ENCODE measurements at places on chromosomes 3 and 15.

- DNase-seq = no peak
Observed at GRCh38 chr3:144760831-144761230, 789.2 kb downstream of the DIPK2A start.

GRCh38 chr3:26614006-26614685 lies 8.4 kb upstream of the LRRC3B start:
- DNase-seq = no peak

- no peak for DNase-seq
Observed at GRCh38 chr3:36166477-36166876, 213.8 kb upstream of the STAC start.

GRCh38 chr3:14129296-14129695 lies 4.4 kb downstream of the TMEM43 start:
- DNase-seq = no peak

DNA sequence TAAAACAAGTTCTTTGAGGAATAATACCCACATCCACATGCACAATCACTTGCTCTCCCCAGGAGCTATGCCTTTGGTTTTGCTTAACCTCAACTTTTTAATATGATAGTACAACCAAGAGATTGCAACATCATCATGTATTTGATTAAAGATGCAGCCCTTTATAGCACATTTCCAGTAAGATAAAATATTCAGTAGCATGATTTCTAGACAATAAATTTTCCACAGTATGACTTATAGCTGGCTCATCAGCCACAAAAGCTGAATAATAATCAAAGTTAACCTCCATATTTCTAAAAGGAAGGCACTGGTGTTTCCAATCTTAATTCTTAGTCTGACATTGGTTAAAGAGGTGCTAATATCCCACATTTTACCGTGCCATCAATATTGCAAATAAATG lies 622.5 kb downstream of the TBL1XR1 start:
- DNase-seq = no peak

DNA sequence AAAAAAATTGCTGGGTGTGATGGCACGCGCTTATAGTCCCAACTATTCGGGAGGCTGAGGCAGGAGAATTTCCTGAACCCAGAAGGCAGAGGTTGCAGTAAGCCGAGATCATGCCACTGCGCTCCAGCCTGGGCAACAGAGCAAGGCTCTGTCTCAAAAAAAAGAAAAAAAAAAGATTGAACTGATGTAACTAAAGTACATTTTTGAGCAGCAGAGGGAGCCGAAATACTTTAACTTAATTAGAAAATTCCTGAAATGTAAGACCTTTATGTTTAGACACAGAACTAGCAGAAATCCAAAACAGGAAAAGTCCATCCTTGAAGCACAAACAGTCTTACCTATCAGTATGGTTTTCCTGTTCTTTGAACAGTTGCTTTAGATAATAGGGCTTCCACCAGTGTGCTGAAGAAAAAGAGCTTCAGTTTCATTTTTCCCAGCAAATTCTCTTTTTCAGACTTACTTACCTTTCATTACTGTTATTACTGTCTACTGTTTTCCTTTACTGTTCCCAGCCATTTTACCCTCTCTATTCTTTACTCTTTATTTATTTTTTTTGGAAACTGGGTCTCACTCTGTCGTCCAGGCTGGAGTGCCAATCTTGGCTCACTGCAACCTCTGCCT lies 33.4 kb upstream of the ZNF609 start:
- no peak for DNase-seq

Data from iPS-NIHi11 (cell line).